ENCODE measurements at places on chromosomes 3 and 15. TPM values are rescaled to one million over a fixed set of nuclear protein-coding genes. Genes with fewer than 3 reads are reported as not detected.

Gene RLBP1
- not detected for total RNA-seq

Gene LRRC31
- total RNA-seq, result 0.47 TPM

Gene SPTBN5
- total RNA-seq, result 2.2 TPM

- no peak for DNase-seq
Measured at GRCh38 chr3:36874424-36874823, 70.4 kb downstream of the TRANK1 start.

Gene SELENOS
- 62.8 TPM for total RNA-seq

Gene CHRFAM7A
- 2.8 TPM for total RNA-seq

- no peak for DNase-seq
Measured at GRCh38 chr3:249587-250262, 53.2 kb downstream of the CHL1 start.

DNA sequence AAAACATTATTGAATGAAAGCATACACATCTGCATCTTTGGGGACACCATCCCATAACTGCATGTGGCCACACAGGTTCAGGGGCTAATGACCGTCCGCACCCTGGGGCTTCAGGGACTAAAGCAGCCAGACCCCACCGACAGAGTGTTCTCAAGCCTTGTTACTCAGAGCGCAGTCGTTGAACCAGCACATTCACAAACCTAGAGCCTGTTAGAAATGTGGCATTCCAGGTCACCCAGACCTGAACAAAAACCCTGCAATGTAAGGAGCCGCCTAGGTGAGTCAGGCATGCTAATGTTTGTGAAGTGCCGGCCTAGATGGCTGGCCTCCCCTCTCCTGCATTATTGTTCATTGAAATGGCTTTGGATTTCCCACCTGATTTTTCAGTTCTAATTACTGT is 52.3 kb upstream of the HACD2 start:
- no peak for DNase-seq

Data from left lung (tissue), 14 donors.